ENCODE measurements at places on chromosomes 11 and 22. TPM values are rescaled to one million over a fixed set of nuclear protein-coding genes. Genes with fewer than 3 reads are reported as not detected.

GRCh38 chr11:78325274-78325781, 92.3 kb downstream of the GAB2 start:
- no peak for DNase-seq

- no peak for DNase-seq
These were observed 5.5 kb downstream of the FOLR3 start for GRCh38 chr11:72141066-72141465.

- DNase-seq = no peak
These were observed 42.6 kb downstream of the TEAD1 start for GRCh38 chr11:12716816-12717215.

Gene MYO18B
- not detected for total RNA-seq

Gene MAPK12
- total RNA-seq = 18.4 TPM
